ENCODE measurements at places on chromosomes 7 and 10.

GRCh38 chr7:12949060-12949931, 261.9 kb downstream of the ARL4A start:
- no peak for DNase-seq

DNA sequence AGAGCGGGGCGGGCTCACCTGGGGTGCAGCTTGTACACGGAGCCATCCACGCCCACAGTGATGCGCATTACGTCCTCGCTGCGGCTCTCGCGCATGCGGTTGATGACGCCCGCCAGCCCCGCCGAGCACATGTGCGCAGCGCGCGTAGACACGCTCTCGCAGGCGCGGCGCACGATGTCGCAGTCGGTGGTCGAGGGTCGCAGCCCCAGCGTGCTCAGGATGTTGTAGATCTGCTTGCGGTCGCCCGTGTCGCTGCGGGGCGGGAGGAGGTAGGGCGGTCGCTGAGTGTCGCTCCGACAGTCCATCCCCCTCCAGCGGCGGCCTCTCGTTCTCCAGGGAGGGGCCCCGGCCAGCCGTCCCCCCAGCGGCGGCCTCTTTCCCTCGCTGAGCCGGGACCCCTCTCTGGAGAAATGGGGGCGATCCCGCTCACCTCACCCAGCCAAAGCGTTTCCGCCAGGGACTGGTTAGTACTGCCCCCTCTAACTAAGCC, 4.4 kb upstream of the MYL7 start:
- no peak for DNase-seq

DNA sequence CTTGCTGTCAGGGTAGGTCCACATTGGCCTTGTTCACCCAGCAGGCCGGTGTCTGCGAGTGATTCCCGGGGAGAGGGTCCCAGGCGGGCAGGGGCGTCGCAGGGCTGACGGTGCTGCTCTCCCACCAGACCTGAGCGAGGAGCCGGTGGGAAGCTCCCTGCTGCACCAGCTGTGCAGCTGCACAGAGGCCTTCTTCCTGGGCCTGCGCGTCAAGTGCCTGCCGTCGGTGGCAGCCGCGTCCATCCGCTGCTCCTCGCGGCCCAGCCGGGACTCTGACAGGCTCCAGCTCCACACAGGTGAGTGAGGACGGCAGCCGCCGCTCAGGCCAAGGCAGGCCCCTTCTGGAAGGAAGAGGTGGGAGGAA, 14.6 kb downstream of the AMZ1 start:
- DNase-seq, result no peak

DNA sequence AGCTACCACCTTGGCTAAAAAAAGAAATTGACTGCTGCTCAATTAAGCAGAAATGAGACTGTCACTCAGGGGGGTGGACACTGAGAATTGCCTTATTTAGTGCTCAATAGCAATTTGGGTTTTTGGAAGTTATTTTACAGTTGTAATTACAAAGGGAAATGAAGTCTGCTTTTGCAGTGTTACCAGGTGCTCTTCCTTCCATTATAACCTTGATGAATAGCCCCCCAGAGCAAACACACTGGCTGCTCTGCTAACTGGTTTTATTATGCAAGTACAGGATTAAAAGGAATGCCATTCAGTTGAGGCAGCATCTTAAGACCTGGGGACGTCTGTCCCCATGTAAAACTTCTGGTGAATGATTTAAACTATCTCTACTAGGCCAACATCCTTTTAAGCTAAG, 191.0 kb downstream of the EVX1 start:
- DNase-seq, result no peak

GRCh38 chr7:42469341-42469740, 232.3 kb upstream of the GLI3 start:
- DNase-seq, result no peak

DNA sequence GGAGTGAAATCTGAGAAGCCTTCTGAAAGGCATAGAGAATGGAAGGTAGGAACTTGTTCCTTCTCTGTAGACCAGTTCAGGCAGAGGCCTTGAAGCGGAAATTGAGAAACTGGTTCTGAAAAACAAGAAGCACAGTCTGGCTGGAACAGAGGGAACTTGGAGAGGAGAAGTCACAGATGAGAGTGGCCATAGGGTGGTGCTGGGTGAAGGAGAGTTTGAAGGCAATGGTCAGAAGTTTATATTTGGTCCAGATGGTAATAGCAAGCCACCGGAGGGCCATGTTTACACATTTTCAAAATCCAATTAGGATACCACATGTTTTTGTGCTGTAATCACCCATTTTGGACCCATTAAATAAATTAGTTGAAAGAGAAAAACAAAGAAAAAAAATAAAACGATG, 692.5 kb downstream of the INHBA start:
- no peak for DNase-seq

GRCh38 chr10:119253433-119254174, 46.2 kb downstream of the GRK5 start:
- peak; percentile 67 for DNase-seq

- DNase-seq, result no peak
Measured at GRCh38 chr7:105853931-105854419, 22.4 kb downstream of the ATXN7L1 start.

DNA sequence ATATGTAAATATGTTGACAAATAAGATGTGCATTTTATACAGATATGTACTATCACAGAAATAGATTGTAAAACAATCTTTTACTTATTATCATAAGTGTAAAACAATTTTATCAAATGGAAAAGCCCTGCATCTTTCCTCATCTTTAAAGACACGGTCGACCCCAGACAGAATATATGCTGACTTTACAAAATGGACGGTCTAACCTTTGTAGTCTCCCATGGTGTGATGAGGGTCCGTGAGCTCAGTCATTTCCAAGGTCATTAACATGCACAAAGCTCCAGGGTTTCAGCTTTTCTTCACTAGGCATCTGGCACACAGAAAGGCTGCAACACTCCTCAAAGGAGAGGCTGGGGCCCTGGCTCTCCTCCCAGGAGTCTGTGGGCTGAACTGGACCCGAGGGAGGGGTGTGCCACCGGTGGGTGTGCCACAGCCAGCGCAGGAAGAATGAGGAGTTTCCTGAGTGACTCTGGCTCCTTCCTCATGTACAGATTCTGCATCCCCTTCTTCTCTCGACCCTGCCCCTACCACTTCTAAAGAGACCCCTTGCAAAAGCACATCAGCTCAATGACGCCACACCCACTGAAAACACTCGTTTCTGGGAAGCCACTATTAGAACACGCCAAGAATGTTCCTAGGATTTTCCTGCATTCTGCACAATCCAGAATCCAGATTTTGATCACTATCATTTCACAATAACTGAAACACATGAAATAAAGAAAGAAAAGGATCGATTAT, 26.2 kb upstream of the ABLIM1 start:
- DNase-seq, result no peak

DNA sequence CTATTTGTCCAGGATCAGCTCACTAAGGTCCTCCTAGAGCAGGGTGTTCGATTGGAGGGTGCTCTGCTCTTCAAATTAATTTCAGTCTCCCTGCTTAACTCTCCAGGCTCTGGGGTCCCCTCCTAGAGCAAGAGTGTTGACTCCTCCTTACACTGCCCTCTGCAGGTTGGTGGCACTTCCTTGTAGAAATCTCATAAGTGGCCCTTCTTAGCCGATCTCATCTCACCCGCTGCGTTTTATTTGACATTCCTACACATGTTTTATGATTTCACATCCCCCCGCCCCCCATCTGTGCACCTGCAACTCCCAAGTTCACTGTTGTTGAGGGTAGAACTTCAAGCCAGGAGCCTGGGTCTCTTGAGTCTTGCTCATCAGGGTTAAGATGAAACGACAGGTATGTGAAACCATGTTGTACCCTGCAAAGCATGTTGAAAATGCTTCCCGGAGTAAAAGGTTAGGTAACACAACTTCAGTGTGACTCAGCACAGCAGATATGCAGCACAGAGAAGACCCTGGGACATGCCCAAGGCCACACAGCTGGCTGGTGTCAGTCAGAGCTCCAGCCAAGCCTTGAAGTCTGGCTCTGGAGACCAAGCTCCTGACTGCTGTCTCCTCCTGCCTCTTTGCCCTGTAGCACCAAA, 171.2 kb downstream of the PRKAG2 start:
- no peak for DNase-seq

- DNase-seq, result no peak
Measured at GRCh38 chr7:98281757-98282606, 496 bp downstream of the BRI3 start.

DNA sequence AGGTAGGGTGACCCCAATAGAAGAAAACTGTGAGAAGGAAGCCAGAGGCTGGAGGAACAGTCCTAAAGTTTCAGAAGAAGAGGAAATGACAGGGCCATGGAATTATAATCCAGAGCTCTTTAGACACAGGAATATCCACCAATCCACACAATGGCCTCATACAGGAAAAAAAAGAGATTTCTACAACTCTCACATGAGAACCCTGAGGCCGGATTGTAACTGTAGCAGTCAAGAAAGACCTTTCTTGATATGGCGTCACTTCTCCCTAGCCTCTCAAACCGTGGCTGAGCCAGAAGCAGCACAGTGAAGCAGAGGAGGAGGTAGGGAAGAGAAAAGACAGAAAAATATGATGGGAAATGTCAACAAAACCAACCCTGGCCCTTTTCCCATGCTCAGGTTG, 76.9 kb downstream of the RAPGEF5 start:
- DNase-seq, result no peak

- DNase-seq, result no peak
Measured at GRCh38 chr7:122310119-122311021, 5.8 kb upstream of the FEZF1 start.

- DNase-seq, result no peak
Measured at GRCh38 chr10:49094646-49095045, 20.7 kb downstream of the VSTM4 start.

- DNase-seq, result peak; percentile 97
Measured at GRCh38 chr10:3538656-3539531, 246.1 kb downstream of the KLF6 start.

DNA sequence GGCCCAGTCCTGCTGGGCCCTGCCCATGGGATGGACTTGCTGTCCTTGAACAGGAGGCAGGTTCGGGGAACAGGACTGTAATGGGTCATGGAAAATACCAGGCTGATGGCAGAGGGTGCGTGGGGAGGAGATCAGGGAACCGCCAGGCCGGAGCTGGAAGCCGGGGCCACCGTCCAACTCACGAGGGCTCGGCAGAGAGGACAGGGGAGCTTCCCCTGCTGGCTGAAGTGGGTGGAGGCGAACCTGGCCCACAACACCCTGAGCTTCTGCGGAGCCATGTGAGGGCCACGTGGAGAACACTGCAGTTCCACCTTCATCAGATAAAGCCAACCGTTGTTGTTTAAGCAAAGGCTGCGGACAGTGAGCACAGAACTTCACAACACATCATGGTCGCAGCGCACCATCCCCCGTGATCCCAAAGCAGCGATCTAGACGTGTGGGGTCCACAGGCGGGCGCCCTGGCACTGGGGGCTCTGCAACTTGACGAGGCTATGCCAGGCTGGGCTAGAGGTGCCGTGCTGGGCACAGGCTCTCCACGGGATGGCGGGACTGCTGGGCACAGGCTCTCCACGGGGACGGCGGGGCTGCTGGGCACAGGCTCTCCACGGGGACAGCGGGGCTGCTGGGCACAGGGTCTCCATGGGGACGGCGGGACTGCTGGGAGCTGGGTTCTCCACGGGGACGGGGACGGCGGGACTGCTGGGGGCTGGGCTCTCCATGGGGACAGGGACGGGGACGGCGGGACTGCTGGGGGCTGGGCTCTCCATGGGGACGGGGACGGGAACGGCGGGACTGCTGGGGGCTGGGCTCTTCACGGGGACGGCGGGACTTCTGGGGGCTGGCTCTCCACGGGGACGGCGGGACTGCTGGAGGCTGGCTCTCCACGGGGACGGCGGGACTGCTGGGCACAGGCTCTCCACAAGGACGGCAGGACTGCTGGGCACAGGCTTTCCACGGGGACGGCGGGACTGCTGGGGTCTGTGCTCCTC, 473.4 kb downstream of the DNAJB6 start:
- no peak for DNase-seq

DNA sequence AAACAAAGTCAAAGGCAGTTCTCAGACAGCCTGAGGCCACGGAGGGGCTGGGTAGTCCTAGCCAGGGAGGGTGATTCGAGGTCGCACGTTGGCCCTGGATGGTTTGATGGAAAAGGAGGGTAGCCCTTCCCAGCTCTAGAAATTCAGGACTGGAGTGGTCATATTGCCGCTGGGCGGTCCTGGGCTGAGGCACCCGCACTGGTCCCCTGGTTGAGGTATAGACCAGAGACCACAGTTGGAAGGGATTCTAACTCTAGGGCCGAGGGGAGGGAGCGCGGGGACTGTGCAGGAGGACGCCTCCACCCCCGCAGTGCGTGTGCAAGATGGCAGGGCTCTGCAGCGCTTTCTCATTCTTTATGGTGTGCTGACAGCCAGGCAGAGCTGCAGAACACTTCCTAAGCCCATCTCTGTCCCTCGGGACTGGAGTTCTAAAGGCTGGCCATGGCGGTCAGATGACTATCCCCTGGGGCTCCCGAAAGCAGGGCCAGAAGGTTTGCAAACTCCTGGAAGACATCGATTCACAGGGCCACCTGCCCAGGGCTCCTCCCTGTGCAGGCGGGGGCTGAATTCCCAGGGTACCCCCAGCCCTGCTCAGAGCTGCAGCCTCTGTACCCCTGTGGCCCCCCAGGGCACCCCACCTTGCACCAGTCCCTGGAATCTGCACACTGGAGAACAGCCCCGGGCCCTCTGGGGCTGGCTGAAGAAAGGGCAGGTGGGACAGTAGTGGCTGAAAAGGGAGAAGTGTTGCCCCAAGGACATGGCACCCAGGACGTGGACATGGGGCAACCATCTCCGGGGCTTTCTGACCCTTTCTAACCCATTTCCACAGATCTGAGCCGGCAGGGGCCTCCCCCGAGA, 51.0 kb upstream of the ELN start:
- DNase-seq, result peak; percentile 40

DNA sequence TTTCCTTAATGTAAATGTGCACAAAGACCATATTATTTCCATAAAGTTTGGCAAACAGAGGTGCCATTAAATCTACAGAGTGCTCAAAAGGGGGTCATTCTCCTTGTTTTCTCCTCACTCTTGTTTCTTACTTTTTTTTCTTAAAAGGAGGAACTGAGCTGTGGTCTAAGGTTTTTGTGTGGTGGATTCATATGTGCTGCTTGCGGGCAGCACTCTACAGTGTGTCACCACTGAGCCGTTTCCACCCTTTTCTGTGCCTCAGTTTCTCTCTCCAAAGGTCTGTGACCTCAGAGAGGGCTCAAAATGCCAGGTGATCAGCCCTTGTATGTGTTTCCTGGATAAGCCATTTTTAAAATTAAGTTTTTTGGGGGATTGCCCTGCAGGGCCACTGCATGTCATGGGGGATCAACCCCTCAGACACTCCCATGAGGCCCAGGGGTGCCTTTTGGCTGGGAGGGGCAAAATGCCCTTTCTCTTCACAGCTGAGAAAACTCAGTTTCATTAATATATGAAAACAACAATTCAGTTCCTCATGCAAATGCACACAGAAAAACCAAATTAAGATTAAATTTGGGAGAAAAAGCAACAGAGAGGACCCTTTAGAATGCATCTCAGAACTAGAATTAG, 56.9 kb upstream of the VOPP1 start:
- no peak for DNase-seq

- no peak for DNase-seq
Measured at GRCh38 chr10:111128331-111129180, 51.7 kb downstream of the ADRA2A start.

Data from AG04449 (cell line).